Uterus (tissue), 4 donors: ENCODE measurements at places on chromosomes 2 and 18. TPM values are rescaled to one million over a fixed set of nuclear protein-coding genes. Genes with fewer than 3 reads are reported as not detected.

The KLHL41 gene
- 4.4 TPM for total RNA-seq

The ADCYAP1 gene
- total RNA-seq, result not detected

The ELOA2 gene
- not detected for total RNA-seq

The LYPD6 gene
- 1.9 TPM for total RNA-seq

The NLRC4 gene
- 0.26 TPM for total RNA-seq

The CTLA4 gene
- not detected for total RNA-seq

The UCN gene
- 2.3 TPM for total RNA-seq

The TXNDC2 gene
- total RNA-seq, result 0.24 TPM

The CHRNG gene
- not detected for total RNA-seq

The DYSF gene
- 20.7 TPM for total RNA-seq

DNA sequence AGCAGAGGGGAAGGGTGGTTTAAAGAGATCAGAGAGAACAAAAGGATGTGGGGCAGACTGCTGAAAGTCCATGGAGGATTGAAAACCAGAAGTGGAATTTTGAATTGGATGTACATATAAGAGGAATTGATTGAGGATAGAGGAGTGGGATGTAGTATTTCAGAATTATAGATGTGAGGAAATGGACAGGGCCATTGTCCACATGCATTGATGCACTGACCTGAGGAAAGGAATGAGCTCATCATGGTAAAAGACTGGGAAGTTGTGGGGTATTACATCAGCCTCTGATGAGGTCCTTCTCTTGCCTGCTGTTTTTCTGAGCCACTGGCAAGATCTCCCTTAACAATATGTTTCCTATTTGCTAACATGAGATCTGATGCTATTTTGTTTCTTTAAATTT is 365.7 kb upstream of the FANCL start:
- DNase-seq, result no peak

- DNase-seq, result no peak
Measured at GRCh38 chr2:18837240-18837639, 247.9 kb upstream of the NT5C1B start.

DNA sequence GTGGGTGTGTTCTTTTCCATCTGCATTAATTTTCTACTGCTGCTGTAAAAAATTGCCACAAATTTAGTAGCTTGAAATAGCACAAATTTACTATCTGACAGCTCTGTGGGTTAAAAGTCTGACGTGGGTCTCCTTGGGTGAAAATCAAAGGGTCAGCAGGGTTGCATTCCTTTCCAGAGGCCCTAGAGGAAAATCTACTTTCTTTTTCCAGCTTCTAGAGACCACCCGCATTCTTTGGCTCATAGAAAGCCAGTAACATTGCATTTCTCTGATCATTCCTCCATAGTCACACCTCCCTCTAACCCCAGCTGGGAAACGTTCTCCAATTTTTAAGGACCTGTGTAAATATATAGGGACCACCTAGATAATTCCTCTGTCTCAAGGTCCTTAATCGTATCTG is 128.8 kb downstream of the ATL2 start:
- no peak for DNase-seq

- no peak for DNase-seq
Measured at GRCh38 chr2:159457589-159457988, 158.8 kb downstream of the BAZ2B start.

- DNase-seq, result no peak
Measured at GRCh38 chr2:219207134-219207883, 727 bp downstream of the ZFAND2B start.

DNA sequence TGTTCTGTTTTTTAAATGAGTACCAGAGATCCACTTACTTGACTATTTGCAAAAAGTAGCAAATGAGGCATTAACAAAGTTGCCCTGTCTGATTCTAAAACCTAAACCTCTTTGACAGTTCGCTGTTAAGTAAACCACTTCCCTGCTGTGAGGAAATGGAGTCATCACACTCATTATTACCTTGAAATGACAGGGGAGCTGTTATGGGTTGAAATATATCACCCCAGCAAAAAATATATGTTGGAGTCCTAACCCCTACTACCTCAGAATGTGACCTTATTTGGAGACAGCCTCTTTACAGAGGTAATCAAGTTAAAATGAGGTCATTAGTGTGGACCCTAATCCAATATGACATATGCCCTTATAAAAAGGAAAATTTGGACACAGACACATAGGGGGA is 36.1 kb downstream of the DHRS9 start:
- DNase-seq, result no peak

DNA sequence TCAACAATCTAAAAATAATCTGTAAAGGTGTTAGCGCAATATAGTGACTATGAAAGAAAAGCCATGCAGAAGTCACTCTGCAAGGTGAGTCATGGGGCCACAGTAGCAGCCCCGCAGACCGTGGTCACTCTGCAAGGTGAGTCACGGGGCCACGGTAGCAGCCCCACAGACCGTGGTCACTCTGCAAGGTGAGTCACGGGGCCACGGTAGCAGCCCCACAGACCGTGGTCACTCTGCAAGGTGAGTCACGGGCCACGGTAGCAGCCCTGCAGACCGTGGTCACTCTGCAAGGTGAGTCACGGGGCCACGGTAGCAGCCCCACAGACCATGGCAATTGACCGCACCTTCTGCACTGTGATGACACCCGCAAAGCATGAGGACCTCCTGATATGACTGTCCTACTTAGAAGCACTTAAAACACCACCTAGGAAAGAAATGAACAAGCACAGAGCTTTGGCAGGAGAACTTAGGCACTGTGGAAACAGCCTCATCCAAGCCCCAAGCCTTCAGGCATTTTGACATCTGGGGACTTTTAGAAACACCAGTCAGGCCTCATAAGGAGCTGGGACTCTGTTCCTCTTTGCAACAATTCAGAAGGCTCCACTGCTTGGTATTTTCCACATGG is 70.1 kb downstream of the LDLRAD4 start:
- DNase-seq, result no peak

GRCh38 chr2:213101109-213101508 is 50.3 kb downstream of the IKZF2 start:
- no peak for DNase-seq

DNA sequence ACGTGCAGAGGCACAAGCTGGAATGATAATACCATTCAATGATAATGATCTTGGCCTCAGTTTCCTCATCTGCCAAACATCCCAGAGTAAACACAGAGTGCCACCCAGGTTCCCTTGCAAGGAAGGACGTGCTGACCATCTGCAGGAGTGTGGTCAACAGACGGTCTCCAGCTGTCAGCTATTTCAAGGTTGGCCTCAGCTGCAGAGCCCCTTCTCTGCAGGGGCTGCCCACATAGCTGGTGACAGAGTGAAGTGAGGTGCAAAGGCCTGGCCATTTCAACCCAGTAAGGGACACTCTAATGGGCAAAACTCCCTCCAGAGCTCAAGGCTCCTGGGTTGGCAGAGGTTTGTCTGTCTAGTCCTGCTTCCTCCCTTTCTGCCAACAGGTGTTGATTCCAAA is 8.3 kb upstream of the WNT6 start:
- no peak for DNase-seq

DNA sequence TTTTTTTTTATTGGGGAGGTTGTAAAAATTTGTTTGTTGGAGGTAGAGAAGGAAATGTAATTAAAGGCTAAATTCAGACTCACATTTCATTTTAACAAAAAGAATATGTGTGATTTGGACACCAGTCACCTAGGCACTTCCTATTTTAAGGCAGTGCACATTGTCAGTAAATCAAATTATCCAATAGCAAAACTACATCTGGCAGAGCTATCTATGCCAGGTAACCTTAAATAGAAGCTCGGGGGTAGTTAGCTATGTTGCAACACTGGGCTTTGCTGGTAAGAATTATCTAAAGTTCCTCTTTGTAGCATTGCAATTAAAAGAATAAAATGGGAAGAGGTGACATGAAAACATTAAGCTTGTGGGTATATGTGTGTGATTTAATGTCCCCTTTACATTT is 1064.4 kb upstream of the ZEB2 start:
- DNase-seq, result no peak

DNA sequence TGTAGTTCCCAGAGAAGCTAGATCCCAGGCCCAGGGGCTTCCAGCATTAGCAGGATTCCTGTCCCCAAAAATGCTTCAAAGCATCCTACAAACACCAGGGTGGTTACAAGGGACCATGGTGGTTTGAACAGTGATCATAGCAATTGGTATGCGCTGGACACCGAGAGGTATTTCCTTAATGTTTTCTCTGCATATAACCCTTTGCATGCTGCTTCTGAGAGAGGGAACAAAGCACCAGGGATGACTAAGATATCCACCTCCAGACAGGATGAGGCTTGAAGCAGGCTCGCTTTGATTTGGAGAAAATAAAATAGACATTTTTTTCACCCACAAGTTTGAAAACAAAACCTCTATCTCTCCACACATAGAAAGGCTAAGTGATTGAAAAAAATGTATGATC is 50.5 kb upstream of the TSPYL6 start:
- no peak for DNase-seq

DNA sequence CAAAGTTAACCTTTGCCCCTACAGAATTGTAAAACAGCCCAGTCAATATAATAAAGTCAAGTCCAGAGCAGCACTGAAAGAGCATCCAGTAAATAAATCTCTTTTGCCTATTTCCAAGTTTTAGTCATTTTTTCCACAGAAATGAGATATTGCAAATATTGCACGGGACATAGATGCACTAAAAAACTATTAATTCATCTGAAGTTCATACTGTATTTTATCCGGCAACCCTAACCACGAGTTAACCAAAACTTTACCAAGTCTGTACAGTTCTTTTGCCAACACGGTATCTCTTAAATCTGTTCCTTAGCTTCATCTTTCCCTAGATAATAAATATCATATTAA is 484 bp upstream of the ASNSD1 start:
- DNase-seq, result no peak

GRCh38 chr18:48923746-48924629 is 26.8 kb downstream of the SMAD7 start:
- no peak for DNase-seq

DNA sequence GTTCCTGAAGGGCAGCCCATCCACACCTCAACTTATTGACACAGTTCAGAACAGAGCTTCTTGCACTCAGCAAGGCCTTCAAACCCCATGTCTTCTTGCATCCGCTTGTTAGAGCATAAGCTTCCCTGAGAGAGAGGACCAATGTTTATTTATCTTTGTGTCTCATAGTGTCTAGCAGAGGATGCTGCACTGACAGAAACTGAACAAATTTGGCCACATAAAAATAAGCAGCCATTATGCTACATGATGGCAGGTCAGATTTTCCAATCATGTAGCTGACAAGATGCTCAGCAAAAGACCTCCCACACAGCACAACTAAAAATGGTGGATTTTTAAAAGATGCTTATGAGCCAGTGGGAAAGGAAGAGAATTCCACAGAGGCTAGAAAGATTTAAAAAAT is 38.1 kb upstream of the SIGLEC15 start:
- DNase-seq, result no peak

DNA sequence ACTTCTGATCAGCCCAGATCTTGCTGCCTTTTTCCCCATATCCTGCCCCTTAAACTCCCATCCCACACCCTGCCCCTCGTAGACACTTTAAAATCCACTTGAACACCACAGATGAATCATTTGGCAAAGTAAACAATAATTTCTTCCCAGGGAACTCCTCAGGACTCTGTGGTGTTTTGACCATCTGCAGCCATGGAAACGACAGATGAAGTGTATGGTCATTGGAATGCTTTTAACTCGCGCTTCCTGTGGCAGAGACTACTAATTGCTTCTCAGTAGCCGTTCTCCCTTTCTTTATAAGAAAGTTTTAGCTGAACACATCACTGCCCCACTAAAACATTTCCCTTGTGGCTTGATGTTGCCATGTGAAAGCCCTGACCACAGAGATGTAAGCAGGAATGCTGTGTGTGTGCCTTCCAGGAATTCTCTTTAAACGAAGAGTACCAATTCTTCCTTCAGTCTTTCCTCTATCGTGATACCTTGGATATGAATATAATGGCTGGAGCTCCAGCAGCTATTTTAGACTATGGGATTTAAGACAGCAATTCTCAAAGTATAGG is 92.7 kb upstream of the PARD3B start:
- DNase-seq, result peak; percentile 42

- peak; percentile 26 for DNase-seq
Measured at GRCh38 chr2:20594957-20595356, 55.9 kb downstream of the HS1BP3 start.

GRCh38 chr18:80246445-80247392 is 595 bp downstream of the PARD6G start:
- DNase-seq, result peak; percentile 25

DNA sequence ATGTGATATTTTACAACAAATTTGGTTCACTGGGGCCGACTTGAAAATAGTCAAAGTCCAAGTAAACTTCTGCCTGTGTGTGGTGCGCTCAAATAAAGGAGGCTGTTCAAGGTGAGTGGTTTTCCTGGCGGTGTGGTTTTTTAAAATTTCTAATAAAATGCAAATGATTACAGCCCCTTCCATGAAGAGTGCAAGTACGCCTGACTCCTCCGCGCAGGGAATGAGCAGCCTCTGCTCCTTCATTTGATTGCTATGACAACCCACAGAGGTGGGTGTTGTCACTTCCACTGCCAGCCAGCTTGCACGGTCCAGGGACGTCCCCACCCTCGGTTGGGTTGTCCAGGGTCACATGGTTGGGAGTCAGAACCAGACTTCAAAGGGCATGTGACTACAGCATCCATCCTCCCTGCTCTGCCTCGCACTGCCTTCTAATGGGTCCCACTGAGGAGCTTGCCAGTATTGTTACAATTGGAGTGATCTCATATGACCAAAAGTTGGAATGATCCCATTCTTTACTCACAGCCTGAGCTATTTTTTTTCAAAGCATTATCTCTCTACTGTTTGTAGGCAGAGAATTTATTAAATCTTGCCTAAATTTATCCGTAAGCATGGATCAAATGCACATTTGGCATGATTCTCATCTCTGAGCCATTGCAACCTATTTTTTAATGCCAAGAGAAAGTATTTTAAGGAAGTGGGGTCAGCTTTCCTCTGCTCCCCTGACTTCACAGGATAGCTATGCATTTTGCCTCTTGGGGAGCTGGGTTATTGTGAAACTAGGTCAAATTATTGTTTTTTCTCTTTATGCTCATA is 121.3 kb downstream of the AGAP1 start:
- DNase-seq, result peak; percentile 64

DNA sequence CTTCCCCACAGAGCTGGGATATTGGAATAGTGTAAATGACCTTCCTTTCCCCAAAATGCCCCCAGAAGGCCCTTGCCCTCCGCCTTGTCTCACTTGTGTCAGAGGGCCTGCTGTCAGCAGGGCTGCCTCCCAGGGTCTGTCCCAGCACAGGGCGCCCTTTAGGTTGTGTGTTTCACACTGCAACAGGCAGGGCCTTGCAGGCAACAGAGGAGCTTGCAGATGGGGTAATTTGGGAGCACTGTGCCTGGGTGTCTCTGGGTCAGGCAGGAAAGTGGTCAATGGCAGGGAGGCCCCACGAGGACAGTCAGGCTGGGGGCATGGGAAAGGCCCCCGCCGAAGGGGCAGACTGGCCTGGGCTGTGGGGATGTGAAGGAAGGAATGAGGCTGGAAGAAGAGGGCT is 130.7 kb downstream of the ASB1 start:
- DNase-seq, result no peak

DNA sequence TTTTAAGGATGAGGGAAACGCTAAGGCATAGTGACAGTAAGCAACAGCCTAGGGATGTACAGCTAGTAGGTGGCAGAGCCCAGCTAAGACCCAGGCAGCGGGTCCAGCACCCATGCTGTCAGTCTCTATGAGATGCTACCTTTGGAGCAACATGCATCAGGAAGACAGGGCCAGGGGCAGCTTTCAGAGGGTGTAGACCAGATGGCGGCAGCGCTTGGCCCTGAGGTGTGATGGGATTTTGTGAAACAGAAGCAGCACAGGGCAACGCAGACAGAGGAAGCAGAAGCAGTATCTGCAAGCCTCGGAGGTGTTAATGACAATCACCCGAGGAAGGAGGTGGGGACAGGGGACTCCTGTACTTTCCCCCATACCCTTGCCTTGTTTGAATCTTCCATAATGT is 43.2 kb downstream of the SDC1 start:
- DNase-seq, result no peak

- DNase-seq, result no peak
Measured at GRCh38 chr18:26134107-26134506, 438 bp downstream of the PSMA8 start.
